ENCODE measurements at places on chromosomes 2 and 18.
A peak's percentile ranks its signal among the peaks of the same experiment; 100 is the strongest.

- DNase-seq: no peak
Observed at GRCh38 chr2:56025469-56026193, 102.0 kb upstream of the EFEMP1 start.

- DNase-seq: no peak
Observed at GRCh38 chr2:216761133-216761532, 65.8 kb upstream of the IGFBP5 start.

GRCh38 chr18:55326134-55326533 is 261.9 kb downstream of the TCF4 start:
- DNase-seq: no peak

- DNase-seq: no peak
Observed at GRCh38 chr2:71536226-71536671, 82.9 kb downstream of the DYSF start.

DNA sequence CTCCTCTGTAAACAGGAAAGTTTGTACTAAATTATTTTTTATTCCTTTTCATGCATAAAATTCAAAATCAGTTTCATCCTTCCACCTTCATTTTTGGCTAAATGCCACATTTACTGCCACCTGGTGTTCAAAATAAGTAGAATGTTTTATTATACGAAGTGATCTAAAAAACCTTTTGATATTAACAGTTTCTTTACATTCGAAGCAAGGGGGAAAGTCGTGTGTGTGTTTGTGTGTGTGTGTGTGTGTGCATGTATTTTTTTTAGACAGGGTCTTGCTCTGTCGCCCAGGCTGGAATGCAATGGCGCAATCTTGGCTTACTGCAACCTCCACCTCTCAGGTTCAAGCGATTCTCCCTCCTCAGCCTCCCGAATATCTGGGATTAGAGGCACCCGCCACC is 9.0 kb upstream of the SCN9A start:
- DNase-seq: no peak

DNA sequence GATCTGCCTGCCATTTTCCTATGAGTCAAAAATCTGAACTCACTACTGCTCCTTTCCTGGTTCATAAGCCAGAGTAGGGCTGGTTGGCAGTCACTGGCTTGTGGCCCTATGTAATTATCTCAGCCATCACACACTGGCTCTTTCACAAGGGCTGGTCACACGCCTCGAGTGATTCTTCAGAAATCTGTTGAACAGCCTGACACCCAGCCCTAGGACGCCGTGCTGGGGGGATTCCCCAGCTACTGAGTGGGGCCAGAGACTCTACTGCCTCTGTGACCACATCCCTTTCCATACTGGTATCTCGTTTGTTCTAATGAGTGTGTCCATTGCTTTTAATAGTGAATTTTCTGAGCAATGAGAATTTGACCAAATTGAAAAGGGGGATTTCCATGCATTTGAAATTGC is 45.8 kb upstream of the RBM44 start:
- no peak for DNase-seq

DNA sequence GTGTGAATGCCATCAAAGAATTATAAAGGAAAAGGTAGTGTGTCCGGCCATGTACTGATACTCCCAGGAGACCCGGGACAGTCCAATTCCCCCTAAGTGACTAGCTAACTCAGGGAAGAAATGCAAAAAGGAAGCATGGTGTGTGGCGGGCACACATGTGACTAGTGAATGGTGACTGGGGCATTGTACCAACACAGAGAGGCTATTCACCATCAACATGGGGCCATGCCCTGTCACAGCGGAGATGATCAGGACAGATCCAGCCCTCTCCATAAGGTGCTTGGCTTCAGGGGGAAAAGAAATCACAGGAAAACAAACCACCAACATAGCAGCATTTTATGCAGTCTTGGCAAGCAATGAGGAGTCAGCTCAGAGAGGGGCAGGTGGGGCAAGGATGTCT is 34.3 kb downstream of the FAM168B start:
- peak; percentile 83 for DNase-seq

GRCh38 chr2:190607014-190607597 is 41.8 kb upstream of the NAB1 start:
- DNase-seq: no peak

GRCh38 chr2:98936353-98937351 is 627 bp upstream of the CRACDL start:
- no peak for DNase-seq

DNA sequence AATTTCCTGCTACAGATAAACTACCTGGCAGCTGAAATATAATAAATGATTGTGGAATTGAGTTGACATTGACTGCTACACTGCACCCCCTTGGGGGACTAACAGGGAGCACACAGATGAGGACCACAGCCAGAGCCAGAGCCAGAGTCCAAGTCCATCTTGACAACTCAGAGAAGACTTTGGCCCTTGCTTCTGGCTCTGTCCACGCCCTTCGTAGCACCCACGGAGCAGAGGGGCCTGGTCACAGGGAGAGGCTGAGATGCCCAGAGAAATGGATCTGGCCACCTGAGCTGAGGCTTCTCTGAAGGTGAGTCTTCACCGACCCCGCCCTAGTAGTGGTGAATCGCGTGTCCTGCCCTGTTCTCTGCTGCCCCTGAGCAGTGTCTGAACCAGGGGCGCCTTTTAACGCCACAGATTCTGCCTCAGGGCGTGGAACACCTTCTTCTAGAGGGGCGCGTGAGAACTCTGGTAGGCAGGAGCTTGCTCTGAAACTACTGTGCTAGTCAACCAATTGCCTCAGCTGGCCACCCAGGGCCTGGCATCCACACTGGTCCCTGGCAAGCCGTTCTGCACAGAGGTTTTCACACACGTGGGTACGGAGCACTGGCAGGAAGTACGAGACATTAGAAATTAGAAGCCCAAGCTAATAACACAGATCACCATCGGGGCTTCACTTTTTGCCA is 35.7 kb upstream of the MAT2A start:
- peak; percentile 49 for DNase-seq

DNA sequence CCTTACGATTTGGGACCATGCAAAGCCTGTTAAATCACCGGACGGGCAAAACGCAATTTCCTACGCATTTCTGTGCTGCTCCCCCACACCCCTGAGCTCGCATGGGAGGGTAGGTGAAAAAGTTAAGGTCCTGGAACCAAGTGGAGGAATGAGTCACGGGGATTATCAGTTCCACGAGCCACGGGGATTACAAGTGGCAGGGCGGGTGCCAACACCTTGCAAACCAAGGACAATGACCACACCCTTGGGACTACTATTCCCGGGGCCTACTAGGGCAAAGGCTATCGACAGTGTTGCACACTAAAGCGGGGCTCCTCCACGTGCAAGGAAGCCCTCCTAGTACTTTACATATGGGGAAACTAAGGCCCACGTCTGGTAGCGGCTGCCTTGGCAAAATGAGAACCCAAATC is 447 bp downstream of the RETSAT start:
- no peak for DNase-seq

All from substantia nigra (tissue), 51 donors.